ENCODE measurements at places on chromosomes 12 and 14.

- no peak for DNase-seq
These were observed 7.0 kb upstream of the PUS1 start for GRCh38 chr12:131921866-131922769.

- no peak for DNase-seq
These were observed 195.8 kb upstream of the DIO3 start for GRCh38 chr14:101365329-101366158.

DNA sequence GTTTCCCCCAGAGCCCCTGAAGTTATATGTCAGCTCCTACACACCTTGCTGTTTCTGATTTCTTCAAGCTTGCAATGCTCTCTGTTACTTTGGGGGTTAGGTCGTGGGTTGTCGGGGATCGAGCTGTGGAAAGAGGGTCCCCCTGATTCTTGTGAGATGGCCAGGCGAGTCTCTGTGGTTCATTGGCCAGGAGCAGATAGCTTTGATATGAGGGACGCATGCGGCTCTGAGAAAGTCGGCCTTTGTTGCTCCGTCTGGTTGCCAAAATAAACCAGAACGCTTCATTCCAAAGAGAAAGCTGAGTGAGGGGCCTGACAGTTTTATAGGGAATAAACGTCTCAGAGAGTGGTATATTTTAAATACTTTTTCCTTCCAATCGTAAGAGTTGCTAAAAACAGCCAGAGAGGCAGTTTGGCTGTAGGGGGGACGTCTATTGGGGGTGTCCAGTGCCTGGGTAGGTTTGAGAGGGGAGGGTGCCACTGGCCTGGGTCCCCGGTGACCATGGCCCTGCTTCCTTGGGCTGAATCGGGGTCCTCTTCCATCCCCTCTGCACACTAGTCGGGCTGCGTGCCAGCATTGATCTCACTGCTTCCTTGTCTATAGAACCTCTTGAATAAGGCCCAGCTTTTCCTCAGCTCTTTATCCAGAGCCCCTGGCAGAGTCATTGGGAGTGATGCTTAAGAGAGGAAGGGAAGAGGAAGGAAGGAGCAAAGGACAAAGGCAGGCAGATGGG lies 18.9 kb downstream of the CCND2 start:
- no peak for DNase-seq

DNA sequence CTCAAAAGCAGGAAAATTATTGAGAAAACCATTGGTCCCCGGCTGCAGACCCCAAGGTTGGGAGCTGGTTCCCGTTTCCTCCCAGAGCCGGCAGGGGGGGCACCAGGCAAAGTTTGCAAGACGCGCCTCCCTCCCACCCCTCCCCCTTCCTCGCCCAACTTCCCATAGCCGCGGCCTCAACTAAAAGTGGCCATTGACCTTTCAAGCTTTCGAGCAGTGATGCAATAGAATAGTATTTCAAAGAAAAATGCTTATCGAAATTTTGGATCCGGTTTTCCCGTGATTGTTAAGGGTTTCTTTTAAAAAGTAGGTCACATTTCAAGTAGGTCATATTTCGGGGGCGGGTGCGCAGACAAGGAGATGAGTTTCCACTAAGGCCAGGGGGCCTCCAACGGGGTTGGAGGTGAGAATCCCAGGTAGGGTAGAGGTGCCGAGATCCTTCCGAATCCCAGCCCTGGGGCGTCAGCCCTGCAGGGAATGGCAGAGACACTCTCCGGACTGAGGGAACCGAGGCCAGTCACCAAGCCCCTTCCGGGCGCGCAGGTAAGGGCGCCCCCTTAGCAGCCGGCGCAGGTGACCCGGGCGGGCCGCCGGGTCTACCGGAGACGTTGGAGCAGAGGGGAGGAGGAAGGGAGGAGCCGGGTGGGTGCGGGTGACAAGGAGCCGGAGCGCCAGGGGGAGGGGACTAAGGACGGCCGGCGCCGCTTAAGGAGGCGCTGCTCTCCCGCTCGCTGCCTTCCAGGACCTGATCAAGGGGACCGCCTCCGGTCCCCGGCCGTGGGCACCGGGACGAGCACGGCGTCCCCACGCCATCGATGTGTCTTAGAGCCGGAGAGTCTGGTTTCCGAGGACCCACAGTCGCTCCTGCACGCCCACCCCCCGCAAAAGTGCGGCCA lies 2.6 kb upstream of the SOCS2 start:
- DNase-seq = no peak

DNA sequence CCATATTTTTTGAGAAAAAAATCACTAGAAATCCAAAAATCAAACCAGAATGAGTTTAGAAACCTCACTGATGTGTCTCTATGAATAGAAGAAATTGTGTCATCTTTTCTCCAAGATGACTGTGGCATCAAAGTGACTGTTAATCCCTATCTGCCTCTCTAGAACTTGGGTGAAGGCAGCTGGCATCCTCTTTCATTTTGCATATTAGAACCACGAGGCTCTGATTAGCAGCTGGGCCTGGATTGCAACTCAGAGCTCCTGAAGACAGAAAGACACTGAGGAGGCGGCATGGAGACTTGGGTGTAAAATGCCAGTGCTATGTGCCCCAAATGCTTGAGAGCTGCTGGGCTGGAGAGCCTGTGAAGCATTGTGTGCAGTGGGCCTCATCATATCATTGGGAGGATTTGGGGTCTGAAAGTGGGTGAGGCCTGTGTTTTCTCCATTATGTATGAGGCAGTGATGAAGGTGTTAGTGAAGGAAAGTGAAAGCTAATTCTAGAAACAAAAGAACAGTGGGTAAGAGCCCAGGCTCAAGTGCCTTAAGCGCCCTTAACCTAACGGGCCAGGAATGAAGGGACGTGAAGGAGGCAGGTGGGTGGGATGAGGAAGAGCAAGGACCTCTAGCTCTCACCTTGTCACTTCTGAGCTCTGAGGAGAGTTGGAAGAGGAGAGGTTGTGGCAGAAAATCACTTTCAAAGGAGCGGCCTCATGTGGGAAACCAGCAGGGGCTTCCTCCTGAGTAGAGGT lies 26.2 kb downstream of the NKX2-8 start:
- DNase-seq = no peak

Data from NCI-H1417 treated with DMSO at 0.1 percent for 48 hours (cell line).